ENCODE measurements at places on chromosomes 3 and 15. TPM values are rescaled to one million over a fixed set of nuclear protein-coding genes. Genes with fewer than 3 reads are reported as not detected.

Gene GOLGA6D
- not detected for total RNA-seq

Gene IL5RA
- 0.28 TPM for total RNA-seq

Gene ECE2
- total RNA-seq: not detected

Gene ACOX2
- total RNA-seq: not detected

Gene HDC
- 0.32 TPM for total RNA-seq

Gene ARL14
- not detected for total RNA-seq

Gene GRK7
- not detected for total RNA-seq

Gene SLC9C1
- total RNA-seq: not detected

Gene TTC23
- total RNA-seq: 9.0 TPM

Gene DUOXA2
- not detected for total RNA-seq

Gene FBXO40
- total RNA-seq: not detected

Gene TNFAIP8L3
- total RNA-seq: not detected

Gene SPATA12
- not detected for total RNA-seq

Gene TMC3
- total RNA-seq: not detected

Gene GPR27
- 1.2 TPM for total RNA-seq

Gene CRABP1
- 0.90 TPM for total RNA-seq

Gene ACVR2B
- total RNA-seq: 6.9 TPM

Gene CPN2
- total RNA-seq: not detected

Gene LHFPL4
- total RNA-seq: not detected
